ENCODE measurements at places on chromosomes 13 and 19.
A peak's percentile ranks its signal among the peaks of the same experiment; 100 is the strongest.

GRCh38 chr13:61187471-61187870, 228.2 kb downstream of the PCDH20 start:
- no peak for DNase-seq

DNA sequence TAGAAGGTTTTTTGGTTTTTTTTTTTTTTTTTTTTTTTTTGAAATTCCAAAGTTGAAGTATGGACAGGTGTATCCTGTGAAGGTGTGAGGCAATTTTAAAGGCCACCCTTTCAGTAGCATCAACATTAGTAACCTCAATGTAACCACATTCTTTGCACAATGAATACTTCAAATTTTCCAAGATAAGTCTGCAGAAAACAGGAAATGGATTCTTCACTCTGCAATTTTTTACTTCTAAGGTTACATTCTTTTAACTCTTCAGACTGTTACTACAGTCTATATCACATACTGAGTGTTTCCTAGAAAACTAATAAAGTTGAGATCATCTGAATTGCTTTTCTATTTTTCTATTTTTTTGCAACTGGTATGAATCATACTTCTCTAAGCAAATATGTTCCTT, 569.0 kb upstream of the GPC6 start:
- no peak for DNase-seq

DNA sequence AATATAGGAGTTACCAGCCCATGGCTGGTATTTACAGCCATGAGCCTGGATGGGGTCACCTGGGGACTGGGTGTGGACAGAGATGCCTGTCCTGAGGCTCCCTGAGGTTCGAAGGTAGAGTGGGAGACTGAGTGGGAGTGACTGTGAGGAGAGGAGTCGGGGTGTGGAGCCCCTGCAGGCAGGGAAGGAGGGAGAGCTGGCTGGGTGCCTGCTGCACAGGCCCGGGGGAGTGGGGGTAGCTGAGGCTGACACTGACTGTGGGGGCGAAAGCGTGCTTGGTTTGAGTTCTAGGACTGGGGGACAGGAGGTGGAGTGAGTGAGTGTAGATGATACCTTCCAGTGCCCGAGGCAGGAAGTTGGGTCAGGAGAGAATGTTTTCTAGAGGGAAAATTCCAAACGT, 7.1 kb downstream of the RAB11B start:
- DNase-seq: no peak

- no peak for DNase-seq
Observed at GRCh38 chr13:21231426-21231940, 55.0 kb downstream of the MRPL57 start.

DNA sequence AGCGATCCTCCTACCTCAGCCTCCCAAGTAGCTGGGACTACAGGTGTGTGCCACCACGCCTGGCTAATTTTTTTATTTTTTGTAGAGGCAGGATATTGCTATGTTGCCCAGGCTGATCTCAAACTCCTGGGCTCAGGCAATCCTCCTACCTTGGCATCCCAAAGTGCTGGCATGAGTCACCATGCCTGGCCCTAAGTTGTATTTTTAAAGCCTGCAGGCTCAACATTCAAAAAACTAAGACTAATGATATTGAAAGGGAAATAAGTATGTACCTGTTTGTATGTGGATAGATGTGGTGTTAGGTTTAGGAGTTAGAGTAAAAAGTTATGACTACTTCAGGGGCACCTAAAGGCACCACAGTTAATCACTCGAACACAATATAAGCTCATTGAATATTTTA, 5.4 kb upstream of the IPO5 start:
- no peak for DNase-seq

DNA sequence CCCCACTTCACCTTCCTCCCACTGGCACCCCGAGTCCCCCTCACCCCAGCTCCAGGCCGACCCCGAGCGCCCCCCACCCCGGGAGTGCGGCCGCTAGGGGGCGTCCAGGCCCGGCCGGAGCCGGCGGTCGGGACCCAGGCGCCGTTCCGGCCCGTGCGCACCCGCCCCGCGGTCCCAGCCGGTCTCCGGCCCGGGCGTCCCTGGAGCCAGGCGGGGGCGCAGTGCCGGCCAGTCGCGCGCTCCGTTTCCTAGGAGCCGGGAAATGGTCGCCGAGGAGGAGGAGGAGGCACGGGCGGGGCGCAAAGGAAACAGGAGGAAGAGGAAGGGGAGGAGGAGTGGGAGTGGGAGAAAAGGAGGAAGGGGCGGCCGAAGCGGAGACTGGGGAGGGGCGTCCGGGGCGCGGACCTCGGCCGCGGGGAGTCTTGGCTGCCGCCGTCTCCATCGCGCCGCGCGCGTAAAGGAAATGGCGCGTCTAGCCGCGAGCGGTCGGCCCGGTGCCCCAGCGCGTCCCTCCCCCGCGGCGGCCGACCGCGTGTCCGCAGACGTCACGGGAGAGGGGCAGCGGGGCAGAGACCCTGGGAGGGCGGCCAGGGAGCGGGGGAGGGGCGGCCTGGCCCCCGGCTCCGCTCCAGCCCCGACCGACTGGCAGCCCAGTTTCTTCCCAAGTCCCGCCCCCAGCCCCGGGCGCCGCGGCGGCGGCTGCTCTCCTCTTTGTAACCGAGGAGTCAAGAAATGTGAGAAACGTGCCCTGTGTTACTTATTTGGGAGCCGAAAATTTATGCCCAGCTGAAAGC, 1.1 kb upstream of the KCTD15 start:
- DNase-seq: peak; percentile 55

DNA sequence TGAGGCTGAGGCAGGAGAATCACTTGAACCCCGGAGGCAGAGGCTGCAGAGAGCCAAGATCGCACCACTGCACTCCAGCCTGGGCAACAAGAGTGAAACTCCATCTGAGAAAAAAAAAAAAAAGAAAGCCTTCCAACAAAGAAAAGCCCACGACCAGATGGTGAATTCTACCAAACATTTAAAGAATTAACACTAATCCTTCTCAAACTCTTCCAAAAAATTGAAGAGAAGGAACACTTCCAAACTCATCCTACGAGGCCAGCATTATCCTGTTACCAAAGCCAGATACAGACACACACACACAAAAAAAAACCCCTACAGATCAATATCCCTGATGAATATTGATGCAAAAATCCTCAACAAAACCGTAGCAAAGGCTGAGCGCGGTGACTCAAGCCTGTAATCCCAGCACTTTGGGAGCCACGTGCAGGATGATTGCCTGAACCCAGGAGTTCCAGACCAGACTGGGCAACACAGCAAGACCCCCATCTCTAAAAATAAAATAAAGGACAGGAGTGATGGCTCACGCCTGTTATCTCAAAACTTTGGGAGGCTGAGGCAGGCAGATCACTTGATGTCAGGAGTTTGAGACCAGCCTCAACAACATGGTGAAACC, 6.2 kb upstream of the EVI5L start:
- no peak for DNase-seq

- no peak for DNase-seq
Observed at GRCh38 chr19:31386806-31387205, 37.6 kb upstream of the TSHZ3 start.

DNA sequence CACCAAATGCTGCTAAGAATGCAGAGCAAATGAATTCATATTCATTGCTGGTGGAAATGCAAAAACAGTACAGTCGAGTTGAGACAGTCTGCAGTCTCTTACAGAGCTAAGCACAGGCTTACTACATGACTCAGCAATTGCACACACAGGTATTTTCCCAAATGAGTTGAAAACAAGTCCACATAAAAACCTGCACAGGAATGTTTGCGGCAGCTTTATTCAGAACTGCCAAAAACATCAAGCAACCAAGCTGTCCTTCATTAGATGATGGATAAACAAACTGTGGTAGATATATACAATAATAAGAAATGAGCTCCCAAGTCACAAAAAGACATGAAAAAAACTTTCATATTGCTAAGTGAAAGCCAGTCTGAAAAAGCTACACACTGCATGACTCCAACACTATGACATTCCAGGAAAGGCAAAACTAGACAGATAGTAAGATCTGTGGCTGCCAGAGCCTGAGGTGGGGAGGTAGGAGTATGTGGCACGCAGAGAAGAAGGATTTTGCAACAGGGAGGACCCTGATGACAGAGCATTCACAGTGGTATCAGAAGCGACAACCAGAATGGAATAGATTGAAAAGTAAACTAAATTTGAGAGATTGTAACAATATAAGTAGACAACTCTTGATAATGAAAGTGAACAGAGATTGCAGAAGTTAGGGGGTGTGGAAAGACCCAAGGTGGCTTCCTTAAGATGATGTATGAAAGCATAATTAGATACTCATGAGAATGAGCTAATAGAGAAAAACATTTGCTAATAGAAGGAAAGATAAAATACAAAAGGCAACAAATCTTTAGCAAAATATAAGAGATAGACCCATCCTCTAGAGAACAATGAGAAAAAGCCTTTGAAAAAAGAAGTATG, 52.7 kb downstream of the TSC22D1 start:
- DNase-seq: no peak

- no peak for DNase-seq
Observed at GRCh38 chr19:41638641-41639081, 11.8 kb upstream of the CEACAM4 start.
